Cardiac muscle cell (in vitro differentiated cells and primary cell): ENCODE measurements at places on chromosomes 12 and 14. TPM values are rescaled to one million over a fixed set of nuclear protein-coding genes. Genes with fewer than 3 reads are reported as not detected.

DNA sequence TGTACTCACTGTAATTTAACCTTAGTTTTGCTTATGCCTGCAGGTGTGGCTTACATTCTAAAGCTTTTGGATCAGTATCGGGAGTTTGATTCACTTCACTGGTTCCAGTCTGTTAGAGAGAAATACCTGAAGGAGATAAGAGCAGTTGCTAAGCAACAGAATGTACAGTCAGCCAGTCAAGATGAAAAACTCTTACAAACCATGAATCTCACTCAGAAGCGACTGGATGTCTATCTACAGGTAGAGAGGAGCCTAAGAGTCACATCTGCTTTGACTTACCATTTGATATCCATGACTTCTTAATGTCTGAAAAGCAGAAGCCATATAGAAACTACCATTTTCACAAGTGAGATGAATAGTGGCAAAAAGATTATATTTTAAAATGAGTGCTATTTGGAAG, 56.5 kb downstream of the WASHC4 start:
- no peaks in the 10 kb centered on the region for H3K27me3 ChIP-seq
- H3K36me3 ChIP-seq, result peaks cover 47% of the 10 kb centered on the region
- H3K27ac ChIP-seq, result no peak overlapping the region

GRCh38 chr12:19925841-19926240, 442.5 kb upstream of the PDE3A start:
- H3K4me3 ChIP-seq, result no peak overlapping the region
- no peaks in the 10 kb centered on the region for H3K27me3 ChIP-seq
- no peak for DNase-seq
- no peaks in the 10 kb centered on the region for H3K4me1 ChIP-seq
- no peak overlapping the region for H3K27ac ChIP-seq

AHSA1 gene
- polyA plus RNA-seq, result 137 and 182 TPM in 2 replicates

- peaks cover 6% of the 10 kb centered on the region for H3K4me1 ChIP-seq
- H3K36me3 ChIP-seq, result no peaks in the 10 kb centered on the region
- H3K4me3 ChIP-seq, result no peak overlapping the region
- DNase-seq, result no peak
- no peaks in the 10 kb centered on the region for H3K27me3 ChIP-seq
Observed at GRCh38 chr14:55702511-55702910, 122.5 kb downstream of the KTN1 start.
